CD4-positive, alpha-beta T cell treated with Interleukin-1 beta for 1 hour (primary cell): ENCODE measurements at places on chromosomes 6 and 20.

DNA sequence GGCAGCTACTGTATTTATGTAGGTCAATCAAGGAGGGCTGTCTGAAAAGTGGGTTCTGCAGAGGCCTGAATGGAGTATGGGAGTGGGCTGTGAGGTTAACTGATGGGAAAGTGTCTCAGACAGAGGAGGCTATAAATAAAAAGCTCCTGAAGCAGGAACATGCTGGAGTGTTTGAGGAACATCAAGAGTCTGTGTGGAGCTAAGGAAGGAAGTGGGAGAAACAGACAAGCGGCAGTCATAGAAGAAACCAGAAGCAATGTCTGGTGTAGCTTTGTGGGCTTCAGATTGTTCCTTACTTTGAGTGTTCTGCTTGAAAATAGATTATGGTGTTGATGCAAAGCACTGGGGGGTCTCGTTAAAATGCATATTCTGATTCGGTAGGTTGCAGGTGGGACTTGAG is 101.5 kb upstream of the OGFRL1 start:
- DNase-seq: no peak

- no peak for DNase-seq
Observed at GRCh38 chr6:146943664-146944063, 260.6 kb upstream of the STXBP5 start.

GRCh38 chr6:3022765-3023662 is 23.3 kb downstream of the NQO2 start:
- DNase-seq: peak; percentile 10

DNA sequence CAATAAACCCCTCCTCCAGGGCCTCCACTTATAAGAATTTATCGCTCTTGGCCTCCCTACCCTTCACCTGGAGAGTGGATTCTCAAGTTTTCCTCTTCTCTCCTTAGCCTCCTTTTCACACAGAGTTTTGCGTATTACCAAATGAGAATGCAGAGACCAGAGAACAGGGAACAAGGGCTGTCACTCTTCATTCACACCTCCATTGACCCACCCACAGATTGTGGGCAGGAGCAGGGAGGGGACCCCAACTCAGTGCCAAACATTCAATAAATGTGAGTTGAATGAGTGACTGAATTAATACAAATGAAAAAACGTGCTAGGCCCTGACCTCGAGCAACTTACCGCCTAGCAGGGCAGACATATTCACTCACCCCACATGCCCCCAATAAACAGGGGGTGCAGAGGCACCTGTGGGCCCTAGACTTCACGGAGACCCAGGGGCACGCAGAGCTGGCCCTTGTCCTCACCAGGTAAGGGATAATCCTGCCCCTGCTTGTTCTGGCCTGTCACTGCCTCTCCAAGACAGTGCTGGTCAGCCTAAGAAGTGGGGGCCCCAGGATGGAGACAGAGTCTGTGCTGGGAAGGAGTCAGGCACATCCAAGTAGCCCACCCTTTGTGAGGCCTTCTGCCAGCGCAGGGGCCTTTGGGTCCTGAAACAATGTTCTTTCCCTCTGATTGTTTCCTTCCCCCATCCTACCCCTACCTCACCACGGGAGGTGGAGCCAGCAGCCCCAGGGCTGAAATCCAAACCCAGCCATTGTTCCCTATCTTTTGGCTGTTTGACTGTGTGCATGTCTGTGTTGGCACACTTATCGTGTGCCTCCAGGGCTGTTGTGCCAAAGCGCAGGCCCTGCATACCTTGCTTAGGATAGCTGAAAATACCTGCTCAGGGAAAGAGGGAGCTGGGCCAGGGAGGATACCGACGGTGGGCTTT is 8.4 kb upstream of the TJAP1 start:
- no peak for DNase-seq

DNA sequence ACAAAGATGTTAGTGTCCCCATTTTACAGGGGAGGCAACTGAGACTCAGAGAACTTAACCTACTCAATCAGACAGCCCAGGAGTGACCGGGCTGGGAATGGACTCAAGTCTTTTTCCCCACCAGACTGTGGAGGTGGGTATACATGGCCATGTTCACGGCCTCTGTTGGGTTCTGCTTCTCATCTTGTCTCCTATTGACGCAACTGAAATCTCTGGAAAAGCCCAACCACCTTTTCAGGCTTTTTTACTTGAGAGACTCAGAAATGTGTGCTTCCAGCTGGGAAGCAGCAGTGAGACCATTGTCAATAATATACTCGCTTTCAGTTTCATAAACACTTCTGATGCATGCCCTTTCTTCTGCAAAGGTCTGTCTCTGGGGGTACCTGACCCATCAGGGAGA is 70.7 kb downstream of the SOBP start:
- DNase-seq: no peak

DNA sequence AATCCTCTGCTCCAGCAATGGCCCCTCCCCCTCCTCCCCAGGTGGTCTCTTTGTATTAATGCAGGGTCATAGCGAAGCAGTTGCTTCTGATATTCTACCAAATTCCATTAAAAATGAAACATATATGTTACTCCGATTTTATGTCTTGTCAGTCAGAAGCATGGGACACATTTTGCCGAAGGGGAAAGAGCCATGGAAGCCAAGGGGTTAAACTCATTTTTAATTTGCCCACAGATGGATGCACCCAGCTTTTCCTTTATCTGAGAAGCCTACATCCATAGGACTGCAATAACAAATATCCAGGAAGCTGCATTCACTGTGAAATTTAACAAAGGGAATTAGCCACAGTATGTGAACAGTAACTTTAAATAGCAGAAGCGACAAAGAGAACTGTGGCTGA is 688.2 kb downstream of the QKI start:
- DNase-seq: no peak

- DNase-seq: no peak
Observed at GRCh38 chr6:40176152-40176551, 241.9 kb upstream of the MOCS1 start.

GRCh38 chr6:79713701-79714322 is 82.7 kb downstream of the SH3BGRL2 start:
- DNase-seq: peak; percentile 43

DNA sequence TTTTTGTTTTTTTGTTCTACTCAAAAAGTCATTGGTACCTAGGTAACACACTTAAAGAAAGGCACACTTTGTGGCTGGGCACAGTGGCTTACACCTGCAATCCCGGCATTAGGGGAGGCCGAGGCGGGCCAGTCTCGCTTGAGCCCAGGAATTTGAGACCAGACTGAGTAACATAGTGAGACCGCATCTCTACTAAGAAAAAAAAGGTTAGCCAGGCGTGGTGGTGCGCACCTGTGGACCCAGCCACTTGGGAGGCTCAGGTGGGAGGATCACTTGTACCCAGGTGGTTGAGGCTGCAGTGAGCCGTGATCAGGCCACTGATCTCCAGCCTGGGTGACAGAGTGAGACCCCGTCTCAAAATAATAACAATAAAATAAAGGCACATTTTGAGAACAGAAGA is 67.4 kb upstream of the BHLHE23 start:
- DNase-seq: no peak

DNA sequence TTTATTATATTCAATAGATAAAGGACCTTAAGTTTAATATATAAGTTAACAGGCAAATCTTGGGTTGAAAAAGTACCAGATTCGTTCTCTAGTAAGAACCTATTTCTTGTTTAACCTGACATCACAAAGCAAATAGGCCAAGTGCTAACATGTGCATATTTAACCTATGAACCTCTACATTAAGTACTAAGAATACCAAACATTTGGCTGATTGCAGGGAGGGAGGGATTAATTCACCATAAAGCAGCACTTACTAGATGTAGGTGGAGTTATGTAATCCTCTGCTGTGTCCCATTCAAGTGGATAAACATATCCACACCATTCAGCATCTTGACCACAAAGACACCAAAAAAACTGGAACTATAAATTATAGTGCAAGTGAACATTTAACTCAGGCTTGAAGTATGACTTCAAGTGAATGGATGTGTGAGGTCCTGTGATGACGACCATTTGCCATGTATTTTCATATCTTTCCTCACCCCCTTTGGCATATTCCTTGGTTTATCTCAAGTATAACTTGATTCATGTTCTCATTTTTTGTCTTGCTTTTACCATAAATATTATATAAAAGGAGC is 10.2 kb downstream of the STX11 start:
- DNase-seq: no peak

GRCh38 chr6:148657048-148657447 is 89.8 kb upstream of the UST start:
- DNase-seq: peak; percentile 46

GRCh38 chr20:38156888-38157634 is 8.0 kb downstream of the TGM2 start:
- DNase-seq: no peak

- DNase-seq: no peak
Observed at GRCh38 chr6:166318649-166319600, 10.7 kb upstream of the PRR18 start.

GRCh38 chr6:2959909-2960719 is 11.3 kb downstream of the SERPINB6 start:
- DNase-seq: no peak

- no peak for DNase-seq
Observed at GRCh38 chr20:13348311-13349234, 127.5 kb downstream of the ISM1 start.
